ENCODE measurements at places on chromosomes 2 and 18.

- no peak overlapping the region for H3K27ac ChIP-seq
- H3K27me3 ChIP-seq = no peaks in the 10 kb centered on the region
- no peak overlapping the region for H3K4me3 ChIP-seq
- peaks cover 7% of the 10 kb centered on the region for H3K4me1 ChIP-seq
- no peak for DNase-seq
These were observed 160.0 kb downstream of the LRRC30 start for GRCh38 chr18:7390731-7391492.

DNA sequence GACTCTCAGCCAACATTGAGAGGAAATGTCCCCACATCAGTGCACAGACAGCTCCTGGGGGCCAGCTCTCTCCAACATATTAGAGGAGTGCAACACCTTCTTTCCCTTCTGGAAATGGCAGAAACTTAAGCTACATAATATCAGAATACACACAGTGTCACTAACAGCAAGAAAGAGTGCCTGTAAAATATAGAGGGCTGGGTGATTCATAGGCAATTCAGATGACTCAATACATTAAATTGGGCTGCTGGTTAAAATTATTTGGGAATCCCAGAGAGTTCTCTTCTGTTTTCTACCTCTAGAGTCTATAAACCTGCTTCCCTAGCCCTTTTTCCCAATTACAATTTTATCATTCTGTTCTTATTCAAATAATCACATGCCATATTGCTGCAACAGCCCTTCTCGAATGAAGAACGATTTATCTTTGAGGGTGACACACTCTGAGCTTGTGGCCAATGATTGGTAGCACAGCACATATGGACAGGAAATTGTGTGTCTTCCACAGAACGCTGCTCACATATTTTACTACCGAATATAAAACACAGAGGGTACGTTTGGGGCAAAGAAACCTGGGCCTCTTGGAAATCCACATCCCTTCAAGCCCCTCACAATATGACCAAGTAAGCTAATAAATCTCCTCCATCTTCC, 381.2 kb downstream of the MBD2 start:
- DNase-seq = no peak
- H3K4me1 ChIP-seq = no peaks in the 10 kb centered on the region
- H3K36me3 ChIP-seq = no peaks in the 10 kb centered on the region
- no peak overlapping the region for H3K4me3 ChIP-seq
- H3K27ac ChIP-seq = no peak overlapping the region

GRCh38 chr2:111246620-111247061, 125.9 kb downstream of the BCL2L11 start:
- peaks cover 13% of the 10 kb centered on the region for H3K4me1 ChIP-seq
- no peak overlapping the region for H3K27ac ChIP-seq
- H3K27me3 ChIP-seq = no peaks in the 10 kb centered on the region
- H3K36me3 ChIP-seq = no peaks in the 10 kb centered on the region
- no peak overlapping the region for H3K4me3 ChIP-seq

- peak; percentile 73 for DNase-seq
- H3K27me3 ChIP-seq = no peaks in the 10 kb centered on the region
- no peaks in the 10 kb centered on the region for H3K36me3 ChIP-seq
These were observed 68.5 kb upstream of the STK17B start for GRCh38 chr2:196239622-196240587.

- no peak for DNase-seq
- H3K27ac ChIP-seq = no peak overlapping the region
- H3K4me1 ChIP-seq = peaks cover 6% of the 10 kb centered on the region
These were observed 262.0 kb downstream of the SLC8A1 start for GRCh38 chr2:40189881-40190280.

GRCh38 chr2:200699310-200699709, 112.4 kb upstream of the BZW1 start:
- H3K27me3 ChIP-seq = no peaks in the 10 kb centered on the region
- H3K36me3 ChIP-seq = no peaks in the 10 kb centered on the region
- DNase-seq = no peak
- no peaks in the 10 kb centered on the region for H3K4me1 ChIP-seq
- no peak overlapping the region for H3K4me3 ChIP-seq

GRCh38 chr2:20418519-20418918, 28.4 kb upstream of the RHOB start:
- DNase-seq = no peak
- no peak overlapping the region for H3K4me3 ChIP-seq
- no peaks in the 10 kb centered on the region for H3K36me3 ChIP-seq
- peak overlapping the region; percentile 69 for H3K27ac ChIP-seq

- DNase-seq = peak; percentile 17
- H3K27me3 ChIP-seq = no peaks in the 10 kb centered on the region
- no peak overlapping the region for H3K27ac ChIP-seq
- no peak overlapping the region for H3K4me3 ChIP-seq
These were observed 629.9 kb downstream of the NRXN1 start for GRCh38 chr2:50401772-50402653.

GRCh38 chr2:233811732-233812131, 33.6 kb downstream of the MROH2A start:
- H3K27ac ChIP-seq = no peak overlapping the region
- H3K27me3 ChIP-seq = no peaks in the 10 kb centered on the region
- H3K36me3 ChIP-seq = no peaks in the 10 kb centered on the region
- H3K4me3 ChIP-seq = no peak overlapping the region
- no peak for DNase-seq

- peaks cover 8% of the 10 kb centered on the region for H3K4me1 ChIP-seq
- no peak for DNase-seq
- H3K27ac ChIP-seq = no peak overlapping the region
- no peak overlapping the region for H3K4me3 ChIP-seq
- no peaks in the 10 kb centered on the region for H3K27me3 ChIP-seq
These were observed 40.5 kb downstream of the ANTXR1 start for GRCh38 chr2:69053416-69053965.

DNA sequence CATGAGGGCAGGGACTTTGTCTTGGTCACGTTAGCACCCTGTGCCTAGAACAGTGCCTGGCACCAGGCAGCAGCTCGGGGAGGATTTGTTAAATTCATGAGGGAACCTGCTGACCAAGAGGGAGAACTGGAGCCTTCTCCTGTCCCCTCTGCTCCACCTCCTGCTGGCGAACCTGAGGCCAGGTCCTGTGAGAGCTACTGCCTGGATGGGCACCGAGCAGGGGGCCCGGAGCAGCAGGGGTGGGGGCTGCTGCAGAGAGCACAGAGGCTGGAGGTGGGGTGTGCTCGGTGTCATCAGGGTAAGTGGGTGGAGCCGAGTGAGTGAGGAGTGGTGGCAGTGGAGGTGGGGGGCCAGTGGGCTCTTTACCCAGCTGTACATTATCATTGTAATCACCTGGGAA, 52.1 kb upstream of the FAHD2A start:
- H3K4me1 ChIP-seq = no peaks in the 10 kb centered on the region
- no peak for DNase-seq
- no peaks in the 10 kb centered on the region for H3K36me3 ChIP-seq
- peaks cover 34% of the 10 kb centered on the region for H3K27me3 ChIP-seq
- H3K4me3 ChIP-seq = no peak overlapping the region
- H3K27ac ChIP-seq = no peak overlapping the region

GRCh38 chr2:52537588-52537987, 1230.0 kb upstream of the CHAC2 start:
- no peak overlapping the region for H3K4me3 ChIP-seq
- H3K36me3 ChIP-seq = no peaks in the 10 kb centered on the region
- H3K27me3 ChIP-seq = no peaks in the 10 kb centered on the region
- H3K27ac ChIP-seq = no peak overlapping the region
- no peaks in the 10 kb centered on the region for H3K4me1 ChIP-seq

DNA sequence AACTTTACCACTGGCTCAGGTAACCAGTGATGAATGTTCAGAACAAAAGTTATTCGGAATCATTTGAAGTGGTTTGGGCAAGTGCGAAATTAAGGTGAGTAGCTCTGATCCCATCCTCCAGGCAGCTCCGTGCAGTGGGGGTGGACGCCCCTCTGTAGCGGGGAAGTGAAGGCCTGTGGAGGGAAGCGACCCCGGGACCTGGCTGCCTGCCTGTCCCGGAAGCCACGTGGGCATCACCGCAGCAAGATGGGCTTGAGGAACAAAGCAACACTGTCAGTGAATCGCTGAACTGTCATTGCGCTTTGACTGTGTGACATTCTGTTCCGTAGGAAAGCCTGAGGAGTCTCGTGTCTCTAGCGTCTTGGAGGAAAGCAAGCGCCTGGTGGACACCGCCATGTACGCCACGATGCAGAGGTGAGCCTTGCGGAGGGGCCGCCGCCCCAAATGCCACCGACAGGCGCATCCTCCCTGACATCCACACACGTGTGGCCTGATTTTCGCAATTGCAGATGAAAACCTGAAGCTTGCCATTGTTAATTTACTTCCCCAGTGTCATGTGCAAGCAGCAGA, 9.5 kb downstream of the TPO start:
- no peak for DNase-seq
- no peak overlapping the region for H3K27ac ChIP-seq
- no peaks in the 10 kb centered on the region for H3K27me3 ChIP-seq
- H3K36me3 ChIP-seq = no peaks in the 10 kb centered on the region

DNA sequence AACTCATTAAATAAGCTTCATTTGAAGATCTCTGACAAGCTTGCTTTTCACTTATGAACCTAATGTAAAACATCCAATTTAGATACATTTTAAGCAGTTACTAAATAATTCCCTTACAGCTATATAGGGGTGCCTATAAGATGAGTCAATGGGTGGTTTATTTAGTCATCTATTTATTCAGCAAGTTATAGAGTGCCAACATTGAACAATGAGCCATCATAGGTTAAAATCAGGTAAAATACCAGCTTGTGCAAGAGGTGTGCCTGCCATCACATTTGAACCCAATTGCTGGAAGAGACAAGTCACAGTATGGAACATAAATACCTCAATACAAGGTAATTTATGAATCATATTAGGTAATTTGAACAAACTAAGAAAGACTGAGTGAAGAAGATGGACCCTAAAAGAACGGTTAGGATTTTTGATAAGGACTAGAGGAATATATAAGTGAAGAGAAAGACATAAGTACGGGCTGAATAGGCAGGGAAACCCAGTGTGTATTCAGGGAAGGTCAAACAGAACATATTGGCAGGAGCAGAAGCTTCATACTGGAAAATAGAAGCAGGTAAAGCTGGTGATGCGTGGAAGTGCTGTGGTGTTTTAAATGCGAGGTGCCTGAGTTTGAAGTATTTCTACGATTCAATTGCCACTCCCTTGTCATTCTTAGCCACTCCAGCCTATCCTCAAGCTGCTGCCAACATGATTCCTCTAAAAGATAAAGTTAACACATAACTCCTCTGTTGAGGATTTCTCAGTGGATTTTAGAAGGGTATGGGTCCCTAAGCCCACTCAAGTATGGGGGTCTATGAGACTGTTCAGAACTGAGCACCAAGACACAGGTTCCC, 18.9 kb upstream of the STAT4 start:
- no peaks in the 10 kb centered on the region for H3K4me1 ChIP-seq
- no peak overlapping the region for H3K27ac ChIP-seq
- no peaks in the 10 kb centered on the region for H3K27me3 ChIP-seq
- no peak for DNase-seq
- H3K4me3 ChIP-seq = no peak overlapping the region
- H3K36me3 ChIP-seq = no peaks in the 10 kb centered on the region

DNA sequence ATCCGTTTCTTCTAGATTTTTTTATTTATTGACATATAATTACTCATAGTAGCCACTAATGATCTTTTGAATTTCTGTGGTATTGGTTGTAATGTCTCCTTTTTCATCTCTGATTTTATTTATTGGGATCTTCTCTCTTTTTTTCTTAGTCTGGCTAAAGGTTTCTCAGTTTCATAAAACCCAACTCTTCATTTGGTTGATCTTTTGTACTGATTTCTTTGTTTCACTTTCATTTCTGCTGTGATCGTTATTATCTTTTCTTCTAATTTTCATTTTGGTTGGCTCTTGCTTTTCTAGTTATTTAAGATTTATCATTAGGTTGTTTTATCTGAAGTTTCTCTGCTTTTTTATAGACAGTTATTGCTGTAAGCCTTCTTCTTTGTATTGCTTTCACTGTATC, 463.6 kb upstream of the CRIM1 start:
- H3K4me1 ChIP-seq = no peaks in the 10 kb centered on the region
- no peak for DNase-seq
- H3K36me3 ChIP-seq = no peaks in the 10 kb centered on the region
